ENCODE measurements at places on chromosomes 1 and 21.

GRCh38 chr1:29756085-29756484 is 519.8 kb downstream of the PTPRU start:
- DNase-seq = no peak

DNA sequence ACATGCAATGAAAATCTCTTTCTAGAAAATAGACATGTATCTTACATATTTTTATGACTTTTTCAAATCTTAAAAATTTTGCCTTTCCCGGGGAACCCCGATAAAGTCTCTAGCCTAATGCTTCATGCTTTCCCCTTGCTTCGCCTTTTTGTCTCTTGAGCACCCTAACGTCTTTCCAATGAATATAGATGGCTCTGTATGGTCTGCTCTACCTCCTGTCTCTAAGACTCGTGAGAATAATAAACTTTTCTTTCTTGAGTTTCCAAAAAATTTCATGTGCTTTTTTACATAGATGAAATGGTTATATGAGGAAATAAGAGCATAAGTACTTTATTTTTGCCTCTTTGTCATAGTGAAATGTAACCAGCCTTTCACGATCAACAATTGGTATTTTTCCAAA is 202.6 kb downstream of the PDE4B start:
- no peak for DNase-seq

- DNase-seq = no peak
These were observed 31.7 kb downstream of the DMAP1 start for GRCh38 chr1:44244986-44245385.

GRCh38 chr1:56578963-56579875 is at the start of gene PLPP3:
Gene PLPP3 (minus strand): TSS chr1:56579563. CDS start chr1:56579016, 547 bp downstream.
- peak; percentile 65 for DNase-seq

DNA sequence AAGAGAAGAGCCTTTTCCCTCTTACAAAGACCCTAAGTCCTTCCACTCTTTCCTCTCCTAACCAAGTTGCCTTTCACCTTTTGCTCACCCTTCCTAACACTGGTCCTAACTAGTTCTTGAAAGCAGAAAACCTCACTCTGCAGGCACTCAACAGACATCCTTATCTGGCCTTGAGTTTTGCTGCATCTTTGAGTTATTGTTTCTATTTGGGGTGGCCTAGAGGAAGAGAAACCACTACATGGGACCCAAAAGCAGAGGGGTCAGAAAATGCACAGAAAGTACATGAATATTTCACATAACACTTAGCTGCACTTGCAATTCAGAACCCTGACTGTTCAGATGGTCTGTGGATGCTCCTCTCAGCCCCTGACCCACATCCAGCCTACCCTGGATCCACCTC is 178.3 kb upstream of the SYT6 start:
- DNase-seq = no peak

DNA sequence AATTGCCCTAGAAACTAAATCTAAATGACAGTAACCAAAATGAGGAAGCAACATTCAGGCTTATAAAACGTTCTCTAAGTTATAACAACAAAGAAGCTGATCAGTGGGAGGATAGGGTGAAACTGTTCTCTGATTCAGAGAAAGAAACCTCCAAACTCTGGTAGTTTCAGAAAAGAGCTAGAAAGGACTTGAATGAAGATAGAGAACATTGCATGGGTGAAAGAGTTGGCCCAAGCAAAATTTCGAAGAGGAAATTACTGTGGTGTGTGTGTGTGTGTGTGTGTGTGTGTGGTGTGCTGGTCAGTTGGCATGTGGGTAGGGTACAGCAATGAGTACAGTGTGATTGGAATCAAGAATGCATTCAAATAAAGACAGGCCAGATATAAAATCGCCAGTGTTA is 16.5 kb upstream of the SPAG17 start:
- no peak for DNase-seq

Data from DMS79 treated with DMSO at 0.1 percent for 48 hours (cell line).